Bronchial smooth muscle cell (primary cell): ENCODE measurements at places on chromosomes 12 and 14. TPM values are rescaled to one million over a fixed set of nuclear protein-coding genes. Genes with fewer than 3 reads are reported as not detected.

Gene RGS6
- not detected in 2 replicates for total RNA-seq

Gene TSPAN11
- 0.26 and 0.32 TPM in 2 replicates for total RNA-seq

Gene ESPL1
- 0.86 and 1.9 TPM in 2 replicates for total RNA-seq

Gene A2M
- 10.1 and 14.8 TPM in 2 replicates for total RNA-seq

Gene POMT2
- 4.7 and 5.9 TPM in 2 replicates for total RNA-seq

Gene TSPAN31
- 56.4 and 60.0 TPM in 2 replicates for total RNA-seq

Gene PLD4
- total RNA-seq, result under 0.01 and 0.09 TPM in 2 replicates

Gene RAD9B
- total RNA-seq, result 0.47 and 0.69 TPM in 2 replicates

Gene SPTB
- total RNA-seq, result not detected in 2 replicates

Gene IAPP
- total RNA-seq, result not detected in 2 replicates

Gene COCH
- total RNA-seq, result 0.09 and 0.16 TPM in 2 replicates

Gene ANKS1B
- total RNA-seq, result 0.32 and 0.52 TPM in 2 replicates

Gene KCNC2
- not detected in 2 replicates for total RNA-seq
